ENCODE measurements at places on chromosomes 11 and 22.

GRCh38 chr11:46461461-46461927 is 69.9 kb upstream of the CHRM4 start:
- no peak for DNase-seq

DNA sequence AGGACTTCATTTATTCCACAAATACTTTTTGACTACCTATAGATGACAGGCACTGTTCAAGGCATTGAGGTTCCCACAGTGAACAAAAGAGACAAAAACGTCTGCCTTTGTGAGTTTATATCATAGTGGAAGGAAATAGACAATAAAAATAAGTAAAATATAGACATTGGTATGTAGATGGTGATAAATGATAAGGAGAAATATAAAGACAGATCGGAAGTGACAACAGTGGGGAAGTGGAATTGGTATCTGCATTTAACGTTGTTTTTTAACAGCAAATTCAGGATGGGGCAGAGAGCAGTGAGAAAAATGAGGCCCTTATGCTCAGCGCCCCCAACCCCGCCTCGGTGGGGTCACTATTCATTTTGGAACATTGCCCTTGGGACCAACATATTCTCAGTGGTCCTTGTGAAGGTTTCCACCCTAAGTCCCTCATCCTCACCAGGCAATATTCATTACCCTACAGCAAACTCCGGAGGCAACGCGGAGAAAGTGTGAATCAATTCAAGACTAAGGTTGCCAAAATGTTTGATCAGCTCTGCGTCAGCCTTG is 627 bp upstream of the PEX26 start:
- no peak for DNase-seq

DNA sequence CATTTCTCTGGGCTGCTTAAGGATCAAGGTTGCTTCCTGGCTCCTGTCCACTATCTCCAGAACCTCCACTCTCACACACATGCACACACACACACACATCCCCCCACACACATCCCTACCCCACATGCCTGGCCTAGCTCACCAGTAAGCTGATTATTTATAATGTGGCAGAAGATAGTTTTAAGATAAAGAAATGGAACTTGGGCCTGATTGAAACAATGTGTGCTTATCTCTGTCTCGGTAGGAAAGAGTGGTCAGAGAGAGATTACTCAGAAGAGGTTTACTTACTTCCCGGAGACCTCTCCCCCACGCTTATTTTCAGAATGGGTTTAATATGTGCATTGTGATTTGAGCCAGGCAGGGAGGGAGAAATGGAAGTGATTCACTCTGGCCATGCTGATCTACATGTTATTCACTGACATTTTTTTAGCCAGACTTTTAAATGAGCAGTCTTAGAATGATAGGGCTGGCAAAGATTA is 422.4 kb downstream of the TENM4 start:
- DNase-seq: no peak

DNA sequence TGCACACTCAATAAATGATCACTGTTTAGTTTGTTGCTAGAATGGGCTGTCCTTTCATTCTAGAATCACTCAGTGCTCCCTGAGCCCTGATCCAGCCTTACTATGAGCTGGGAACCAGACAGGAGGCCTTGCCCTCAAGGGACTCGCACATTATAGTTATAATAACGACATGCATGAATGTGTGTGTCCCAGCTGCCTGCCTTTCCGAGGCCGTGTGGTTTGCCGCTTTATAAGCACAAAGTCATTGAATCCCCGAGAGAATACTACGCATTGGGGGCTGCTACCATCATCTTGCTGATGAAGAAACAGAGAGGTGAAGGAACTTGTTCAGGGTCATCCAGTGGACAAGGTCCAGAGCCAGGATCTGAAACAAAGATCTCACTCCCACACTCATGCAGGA is 75.7 kb downstream of the NFAM1 start:
- DNase-seq: no peak

- no peak for DNase-seq
Observed at GRCh38 chr11:130219148-130219547, 59.6 kb downstream of the ST14 start.

DNA sequence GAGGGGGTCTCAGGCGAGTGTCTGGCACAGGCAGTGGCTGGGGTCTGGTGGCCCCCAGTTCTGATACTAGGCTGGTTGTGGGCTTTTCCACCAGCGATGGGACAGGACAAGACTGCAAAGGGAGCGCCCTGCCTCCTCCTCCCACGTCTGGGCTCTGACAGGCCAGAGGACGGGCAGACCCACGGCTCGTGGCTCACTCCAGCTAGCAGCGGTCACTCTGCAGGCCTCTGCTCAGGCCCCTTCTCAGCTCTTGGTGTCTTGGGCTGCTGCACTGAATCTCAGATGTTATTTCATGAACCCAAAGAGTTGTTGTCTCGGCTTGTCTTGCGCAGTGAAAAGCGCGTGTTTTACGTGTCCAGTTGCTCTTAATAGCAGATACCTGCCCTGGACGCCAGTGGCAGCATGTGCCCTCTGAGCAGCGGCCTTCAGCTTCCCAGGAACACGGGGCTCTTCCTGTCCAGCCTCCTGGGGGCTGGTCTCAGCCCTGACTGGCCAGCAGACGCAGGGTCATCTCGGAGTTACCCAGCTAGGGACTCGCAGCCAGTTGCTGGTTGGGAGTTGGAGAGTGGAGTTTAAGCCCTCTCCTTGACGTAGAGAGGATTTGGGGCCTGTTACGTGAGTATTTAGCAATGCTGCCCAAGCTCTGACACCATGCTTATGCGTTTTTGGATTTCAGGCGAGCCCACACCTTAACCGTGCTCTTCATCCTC is 9.6 kb downstream of the PTDSS2 start:
- DNase-seq: no peak

DNA sequence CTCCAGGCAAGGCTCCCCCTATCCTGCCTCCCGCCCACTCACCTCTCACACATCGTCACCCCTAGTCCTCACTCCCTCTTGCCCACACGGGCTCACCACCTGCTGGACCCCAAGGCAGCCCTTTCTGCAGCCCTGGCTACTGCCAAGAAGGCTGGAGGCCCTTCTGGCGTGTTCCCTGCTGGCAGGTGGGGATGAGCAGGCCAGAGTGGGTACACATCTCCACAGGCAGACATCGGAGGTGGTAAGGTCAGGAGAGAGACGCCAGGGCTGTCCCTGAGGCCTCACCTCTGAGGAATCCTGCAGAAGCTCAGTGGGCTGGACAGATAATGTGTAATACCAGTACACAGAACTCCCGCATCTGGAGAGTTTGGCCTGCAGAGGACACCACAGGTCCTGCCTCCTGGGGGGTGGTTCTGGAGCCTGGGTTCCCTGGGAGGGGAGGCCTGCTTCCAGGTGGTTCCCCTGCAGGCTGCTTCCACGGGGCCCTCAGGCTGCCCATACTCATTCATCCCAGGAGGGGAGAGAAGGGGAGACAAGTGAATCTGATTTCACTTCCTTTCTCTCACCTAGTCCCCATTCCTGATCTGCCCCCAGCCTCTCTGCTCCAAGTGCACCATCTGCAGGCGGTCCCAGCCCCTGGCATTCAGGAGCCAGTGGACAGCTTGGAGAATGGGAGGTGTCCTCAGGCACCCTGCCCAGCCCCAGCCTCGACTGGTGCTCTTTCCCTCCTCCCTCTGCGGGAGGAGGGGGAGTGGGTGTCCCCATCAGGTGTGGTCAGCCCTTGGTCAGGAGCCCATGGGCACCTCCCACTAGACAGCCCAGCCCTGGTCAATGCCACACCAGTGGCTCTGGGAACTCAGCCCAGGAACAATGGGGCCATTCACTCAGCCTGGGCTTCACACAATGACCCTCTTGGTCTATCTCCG is 6.1 kb upstream of the CHST1 start:
- no peak for DNase-seq

DNA sequence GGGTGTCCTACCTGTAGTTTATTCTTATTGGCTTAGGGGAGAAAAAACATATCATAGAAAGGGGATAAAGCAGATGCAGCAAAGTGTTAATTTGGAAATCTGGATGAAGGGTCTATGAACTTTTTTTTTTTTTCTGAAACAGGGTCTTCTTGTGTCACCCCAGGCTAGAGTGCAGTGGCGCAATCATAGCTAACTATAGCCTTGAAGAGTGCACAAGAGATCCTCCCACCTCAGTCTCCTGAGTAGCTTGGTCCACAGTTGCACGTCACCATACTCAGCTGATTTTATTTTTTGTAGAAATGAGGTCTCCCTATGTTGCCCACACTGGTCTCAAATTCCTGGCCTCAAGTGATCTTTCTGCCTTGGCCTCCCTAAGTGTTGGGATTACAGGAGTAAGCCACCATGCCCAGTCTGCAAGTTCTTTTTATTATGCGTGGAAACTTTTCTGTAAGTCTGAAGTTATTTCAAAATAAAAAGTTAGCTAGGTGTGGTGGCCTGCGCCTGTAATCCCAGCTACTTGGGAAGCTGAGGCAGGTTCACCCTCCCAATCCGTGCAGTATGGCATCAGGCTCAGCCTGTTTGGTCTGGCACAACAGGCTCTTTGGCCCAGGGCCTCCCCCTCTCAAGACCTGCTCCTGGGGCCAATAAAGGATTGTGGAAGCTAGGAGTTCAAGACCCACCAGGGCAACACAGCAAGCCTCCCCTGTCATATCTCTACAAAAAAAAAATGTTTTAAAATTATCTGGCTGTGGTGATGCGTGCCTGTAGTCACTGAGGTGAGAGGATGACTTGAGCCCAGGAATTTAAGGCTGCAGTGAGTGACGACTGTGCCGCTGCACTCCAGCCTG is 111.9 kb downstream of the MED15 start:
- no peak for DNase-seq

- no peak for DNase-seq
Observed at GRCh38 chr11:79406376-79406775, 34.5 kb downstream of the TENM4 start.

DNA sequence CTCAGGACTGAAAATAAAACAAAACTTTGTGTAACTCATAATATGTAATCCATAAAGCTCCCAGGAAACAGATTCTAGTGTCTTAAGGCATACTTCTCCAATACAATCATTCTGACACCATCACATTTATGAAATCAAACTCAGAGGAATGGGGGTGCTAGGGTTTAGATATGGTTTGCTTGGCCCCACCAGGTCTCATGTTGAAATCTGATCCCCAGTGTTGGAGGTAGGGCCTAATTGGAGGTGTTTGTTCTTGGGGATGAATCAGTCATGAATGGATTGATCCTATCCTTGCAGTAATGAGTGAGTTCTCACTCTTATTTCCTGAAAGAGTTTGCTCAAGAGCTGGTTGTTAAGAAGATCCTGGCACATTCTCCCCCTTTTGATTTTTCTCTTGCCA is 380.9 kb downstream of the ETS1 start:
- no peak for DNase-seq

Data from HTR-8/SVneo (cell line).